Pulmonary artery endothelial cell (primary cell): ENCODE measurements at places on chromosomes 5 and 9. TPM values are rescaled to one million over a fixed set of nuclear protein-coding genes. Genes with fewer than 3 reads are reported as not detected.

DNA sequence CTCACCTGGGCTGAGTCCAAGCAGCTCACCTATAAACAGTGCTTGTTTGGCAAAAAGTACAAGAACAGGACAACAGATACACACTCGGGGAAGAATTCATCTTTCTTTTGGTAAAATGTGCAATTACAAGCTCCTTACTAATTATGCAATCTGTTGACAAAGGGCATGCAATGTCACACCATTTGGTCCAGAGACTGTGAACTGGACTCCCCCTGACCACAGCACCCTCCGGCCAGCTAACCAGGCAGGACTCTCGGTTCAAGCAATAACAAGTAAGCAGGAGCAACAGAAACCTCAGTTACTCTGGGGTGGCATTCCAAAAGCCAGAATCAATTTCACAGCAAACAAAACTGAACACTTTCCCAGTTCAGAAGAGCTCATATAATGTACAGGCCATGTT, 113.8 kb downstream of the GNAQ start:
- no peak for DNase-seq

DNA sequence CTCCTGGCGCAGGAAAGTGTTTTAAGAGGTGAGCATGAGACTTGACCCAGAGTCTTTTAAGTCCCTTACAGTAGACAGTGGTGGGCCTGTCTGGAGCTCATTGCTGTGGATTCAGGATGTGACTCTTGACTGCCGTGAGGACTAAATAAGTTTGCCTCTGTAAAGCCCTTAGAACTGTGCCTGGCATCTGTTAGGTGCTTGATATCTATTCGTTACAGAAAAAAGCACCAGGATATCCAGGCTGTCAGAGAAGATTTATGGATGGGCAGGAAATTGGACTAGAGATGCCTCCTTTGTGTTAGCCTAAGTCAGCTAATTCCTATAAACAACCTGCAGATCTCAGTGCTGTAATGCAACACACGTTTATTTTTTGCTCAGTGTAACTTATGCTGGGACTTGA, 12.6 kb downstream of the ERGIC1 start:
- no peak for DNase-seq

GRCh38 chr5:36704131-36704530, 97.7 kb downstream of the SLC1A3 start:
- no peak for DNase-seq

DNA sequence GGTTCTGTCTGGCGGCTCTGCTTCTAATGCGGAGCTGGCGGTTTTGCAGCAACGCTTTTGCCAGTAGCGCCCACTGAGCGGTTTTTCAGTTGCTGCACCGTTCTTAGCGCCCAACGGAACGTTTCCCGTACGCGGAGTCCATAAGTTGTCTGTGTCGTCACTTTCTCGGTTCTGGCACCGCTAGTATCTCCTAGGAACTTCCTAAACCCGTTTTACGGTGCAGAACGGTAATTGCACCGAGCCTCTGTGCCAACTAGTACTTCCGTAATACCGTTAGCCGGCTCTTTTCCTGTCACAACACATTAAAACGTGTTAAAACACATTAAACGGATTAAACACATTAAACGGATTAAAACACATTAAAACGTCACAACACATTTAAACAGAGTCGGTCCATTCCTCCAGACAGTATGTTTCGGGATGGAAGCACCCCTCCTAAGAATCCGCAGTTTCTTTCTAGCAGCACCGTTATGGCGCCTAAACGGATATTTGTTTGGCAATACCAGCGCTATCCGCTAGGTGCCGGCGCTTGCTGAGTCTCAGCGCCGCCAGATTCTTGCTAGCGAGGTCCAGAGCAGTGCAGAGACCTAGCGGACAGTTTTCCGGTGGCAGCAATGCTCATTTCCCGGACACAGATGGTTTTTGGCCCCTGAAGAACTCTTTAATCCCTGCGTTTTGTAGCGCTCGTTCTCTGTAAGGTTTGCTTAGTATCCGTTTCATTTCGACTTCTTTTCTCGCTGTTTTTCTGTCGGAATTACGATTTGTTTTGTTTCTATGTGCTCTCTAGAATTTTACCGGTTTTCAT, 45.4 kb downstream of the ANXA2R start:
- peak; percentile 85 for DNase-seq

DNA sequence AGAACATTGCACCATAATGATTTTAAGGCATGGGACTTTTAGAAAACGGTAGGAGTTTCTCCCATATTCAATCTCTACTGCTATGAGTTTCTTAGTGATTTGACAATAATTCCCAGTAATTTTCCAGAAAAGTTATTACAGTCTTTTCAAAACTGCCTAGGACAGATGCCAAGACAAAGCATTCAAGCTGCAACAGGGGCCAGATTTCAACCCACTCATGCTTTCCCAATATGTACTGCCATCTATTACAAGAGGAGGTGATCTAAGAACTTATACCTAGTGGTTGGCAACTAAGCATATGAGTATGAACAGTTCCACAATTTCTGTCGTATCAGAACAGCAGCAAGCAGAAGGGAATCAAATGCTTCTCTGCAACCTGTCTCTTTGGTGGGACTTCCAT, 95.1 kb upstream of the TMED7 start:
- no peak for DNase-seq

DNA sequence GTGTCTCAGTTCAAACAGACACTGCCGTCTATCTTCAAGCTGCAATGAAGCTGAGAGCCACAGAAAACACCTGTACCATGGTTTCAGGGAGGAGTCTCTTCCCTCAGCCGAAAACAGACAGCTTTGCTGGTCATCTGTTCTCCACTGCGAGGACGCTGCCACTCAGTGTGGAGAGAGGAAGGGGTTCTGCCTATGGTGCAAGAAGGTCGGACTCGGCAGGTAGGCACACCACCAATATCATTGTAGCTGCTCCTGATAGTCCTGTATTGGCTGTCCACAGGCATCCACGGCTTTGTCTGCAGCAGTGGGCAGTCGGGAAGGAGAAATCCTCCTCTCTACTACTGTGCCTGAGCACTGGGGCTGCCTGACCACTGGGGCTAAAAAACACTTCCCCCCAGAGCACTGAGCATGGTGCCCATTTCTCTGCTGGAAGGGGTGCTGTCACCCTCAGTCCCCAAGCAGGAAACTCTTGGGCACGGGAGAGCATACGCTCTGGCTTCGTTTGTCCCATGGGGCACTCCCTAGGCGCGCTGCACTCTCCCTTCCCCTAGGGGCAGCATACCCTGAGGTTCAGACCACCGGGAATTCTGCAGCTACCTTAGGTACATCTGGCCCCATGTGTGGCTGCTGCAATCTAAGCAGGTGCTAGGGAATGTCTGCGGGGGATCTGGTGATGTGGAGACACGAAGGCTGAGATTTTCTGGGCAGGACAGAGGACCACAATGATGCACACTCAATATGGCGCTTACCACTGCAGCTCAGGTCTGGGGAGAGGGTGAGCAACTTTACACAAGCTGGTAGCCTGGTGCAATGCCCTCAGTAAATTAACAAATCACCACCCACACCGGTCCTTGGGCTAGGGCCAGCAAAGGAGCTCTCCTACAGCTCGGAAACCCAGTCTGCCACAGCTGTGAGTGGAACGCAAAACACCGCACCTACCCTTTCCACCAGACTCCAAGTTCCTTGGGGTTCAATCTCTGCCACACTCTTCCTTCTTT, 880.9 kb upstream of the SEMA6A start:
- DNase-seq: no peak

Gene SLC1A1
- total RNA-seq: 17.4 and 24.0 TPM in 2 replicates
